ENCODE measurements at places on chromosomes 3 and 15. TPM values are rescaled to one million over a fixed set of nuclear protein-coding genes. Genes with fewer than 3 reads are reported as not detected.
A peak's percentile ranks its signal among the peaks of the same experiment; 100 is the strongest.

The CHRNA5 gene
- total RNA-seq, result 2.7 TPM

The GPR149 gene
- not detected for total RNA-seq

The WDR5B gene
- 4.5 TPM for total RNA-seq

The GOLGA8J gene
- 0.34 TPM for total RNA-seq

The ITIH1 gene
- total RNA-seq, result not detected

The CHRNA7 gene
- 0.55 TPM for total RNA-seq

The PCBP4 gene
- 16.1 TPM for total RNA-seq

The OPA1 gene
- 61.3 TPM for total RNA-seq

The ELL3 gene
- 3.1 TPM for total RNA-seq

The LRRC49 gene
- total RNA-seq, result not detected

The CPEB1 gene
- 0.29 TPM for total RNA-seq

The PCLAF gene
- total RNA-seq, result 153 TPM

DNA sequence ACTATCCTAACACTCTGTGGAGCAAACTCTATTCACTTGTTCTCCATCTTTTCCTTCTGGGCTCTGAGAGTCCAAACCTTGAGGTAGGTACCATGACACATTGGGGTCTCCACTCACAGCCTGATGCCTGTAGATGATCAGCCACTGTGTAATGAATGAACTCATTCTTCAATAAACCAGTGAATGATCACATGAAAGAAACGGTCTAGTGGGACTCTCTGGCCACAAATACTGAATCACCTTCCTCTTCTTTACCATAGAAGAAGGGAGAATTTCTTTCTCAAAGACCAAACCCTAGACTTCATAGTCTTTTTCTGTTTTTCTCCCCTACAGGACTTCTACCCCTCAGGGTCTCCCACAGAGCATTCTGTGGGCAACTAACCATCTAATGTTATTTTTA lies 20.5 kb upstream of the ABHD2 start:
- H3K27me3 ChIP-seq, result peaks cover 3% of the 10 kb centered on the region
- peaks cover 11% of the 10 kb centered on the region for H3K36me3 ChIP-seq
- peaks cover 14% of the 10 kb centered on the region for H3K4me1 ChIP-seq
- DNase-seq, result no peak
- peak overlapping the region; percentile 8 for H3K27ac ChIP-seq

GRCh38 chr15:44711743-44712345 lies 527 bp downstream of the B2M start:
- peak overlapping the region; percentile 99 for H3K4me3 ChIP-seq
- H3K27me3 ChIP-seq, result no peaks in the 10 kb centered on the region
- DNase-seq, result peak; percentile 73
- H3K4me1 ChIP-seq, result peaks cover 42% of the 10 kb centered on the region

- no peaks in the 10 kb centered on the region for H3K36me3 ChIP-seq
- no peaks in the 10 kb centered on the region for H3K27me3 ChIP-seq
Observed at GRCh38 chr3:32366638-32367397, 24.8 kb upstream of the CMTM7 start.

GRCh38 chr3:187714404-187714979 lies 12.1 kb upstream of the RTP2 start:
- DNase-seq, result peak; percentile 82
- peaks cover 13% of the 10 kb centered on the region for H3K4me1 ChIP-seq
- no peaks in the 10 kb centered on the region for H3K36me3 ChIP-seq
- no peak overlapping the region for H3K27ac ChIP-seq
- peaks cover 4% of the 10 kb centered on the region for H3K27me3 ChIP-seq

GRCh38 chr15:101646672-101647071 lies 5.5 kb downstream of the TM2D3 start:
- no peak overlapping the region for H3K27ac ChIP-seq
- no peak for DNase-seq
- H3K4me3 ChIP-seq, result no peak overlapping the region
- peaks cover 34% of the 10 kb centered on the region for H3K4me1 ChIP-seq
- peaks cover 62% of the 10 kb centered on the region for H3K36me3 ChIP-seq

GRCh38 chr15:40136470-40137302 lies 24.2 kb upstream of the BUB1B start:
- peaks cover 2% of the 10 kb centered on the region for H3K27me3 ChIP-seq
- no peaks in the 10 kb centered on the region for H3K4me1 ChIP-seq
- no peaks in the 10 kb centered on the region for H3K36me3 ChIP-seq
- H3K27ac ChIP-seq, result no peak overlapping the region
- H3K4me3 ChIP-seq, result no peak overlapping the region

DNA sequence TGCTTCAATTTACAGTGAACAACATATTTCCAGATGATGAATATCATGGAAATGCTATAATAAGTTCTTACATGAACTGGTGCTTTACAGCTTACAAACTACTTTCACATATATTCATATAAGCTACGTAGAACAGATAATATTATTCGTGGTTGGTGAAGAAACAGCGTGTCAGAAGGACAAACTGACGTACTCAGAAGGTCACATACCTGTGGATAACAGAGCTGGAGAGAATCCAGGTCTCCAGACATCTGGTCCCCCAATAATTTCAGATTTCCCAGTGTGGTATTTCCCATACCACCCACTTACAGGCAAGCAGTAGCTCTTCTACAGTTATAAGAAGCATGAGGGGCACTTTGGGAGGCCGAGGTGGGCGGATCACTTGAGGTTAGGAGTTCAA lies 156.6 kb downstream of the PLD1 start:
- no peaks in the 10 kb centered on the region for H3K36me3 ChIP-seq
- H3K27ac ChIP-seq, result no peak overlapping the region
- peaks cover 4% of the 10 kb centered on the region for H3K27me3 ChIP-seq

- DNase-seq, result no peak
- no peak overlapping the region for H3K27ac ChIP-seq
- H3K4me1 ChIP-seq, result no peaks in the 10 kb centered on the region
- no peak overlapping the region for H3K4me3 ChIP-seq
- H3K27me3 ChIP-seq, result no peaks in the 10 kb centered on the region
Observed at GRCh38 chr3:119817583-119818363, 35.9 kb downstream of the NR1I2 start.

DNA sequence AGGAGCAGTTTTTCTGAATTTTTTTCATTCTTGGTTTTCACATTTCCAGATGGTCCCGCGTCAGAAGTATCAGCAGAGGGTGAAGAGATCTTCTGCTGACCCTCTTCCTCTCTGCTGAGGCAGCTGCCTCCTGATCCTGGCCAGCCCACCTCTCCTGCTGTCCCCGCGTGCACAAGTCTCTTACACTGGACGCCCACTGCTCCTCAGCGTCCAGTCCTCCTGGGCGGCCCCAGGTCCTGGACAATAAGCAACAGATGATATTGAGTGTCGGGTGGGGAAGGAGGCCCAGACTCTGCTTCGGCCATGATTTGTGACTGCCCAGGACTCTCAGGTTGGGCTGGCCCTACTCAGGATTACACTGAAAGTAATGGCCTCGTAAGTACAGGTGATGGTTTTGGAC lies 50.1 kb downstream of the KLHL25 start:
- H3K4me3 ChIP-seq, result no peak overlapping the region
- H3K27me3 ChIP-seq, result no peaks in the 10 kb centered on the region
- H3K36me3 ChIP-seq, result peaks cover 58% of the 10 kb centered on the region
- no peaks in the 10 kb centered on the region for H3K4me1 ChIP-seq
- H3K27ac ChIP-seq, result no peak overlapping the region

GRCh38 chr15:38864827-38865581 lies 300.4 kb upstream of the RASGRP1 start:
- peaks cover 7% of the 10 kb centered on the region for H3K27me3 ChIP-seq
- no peak overlapping the region for H3K27ac ChIP-seq
- DNase-seq, result no peak
- no peak overlapping the region for H3K4me3 ChIP-seq
- H3K36me3 ChIP-seq, result no peaks in the 10 kb centered on the region

- H3K4me1 ChIP-seq, result no peaks in the 10 kb centered on the region
- DNase-seq, result no peak
- no peaks in the 10 kb centered on the region for H3K36me3 ChIP-seq
- no peak overlapping the region for H3K27ac ChIP-seq
- no peak overlapping the region for H3K4me3 ChIP-seq
- peaks cover 5% of the 10 kb centered on the region for H3K27me3 ChIP-seq
Observed at GRCh38 chr15:48627260-48627940, 18.1 kb downstream of the FBN1 start.

- peaks cover 46% of the 10 kb centered on the region for H3K36me3 ChIP-seq
- no peaks in the 10 kb centered on the region for H3K27me3 ChIP-seq
- H3K4me1 ChIP-seq, result peaks cover 62% of the 10 kb centered on the region
- DNase-seq, result peak; percentile 61
Observed at GRCh38 chr3:4722103-4722502, 229.0 kb downstream of the ITPR1 start.

DNA sequence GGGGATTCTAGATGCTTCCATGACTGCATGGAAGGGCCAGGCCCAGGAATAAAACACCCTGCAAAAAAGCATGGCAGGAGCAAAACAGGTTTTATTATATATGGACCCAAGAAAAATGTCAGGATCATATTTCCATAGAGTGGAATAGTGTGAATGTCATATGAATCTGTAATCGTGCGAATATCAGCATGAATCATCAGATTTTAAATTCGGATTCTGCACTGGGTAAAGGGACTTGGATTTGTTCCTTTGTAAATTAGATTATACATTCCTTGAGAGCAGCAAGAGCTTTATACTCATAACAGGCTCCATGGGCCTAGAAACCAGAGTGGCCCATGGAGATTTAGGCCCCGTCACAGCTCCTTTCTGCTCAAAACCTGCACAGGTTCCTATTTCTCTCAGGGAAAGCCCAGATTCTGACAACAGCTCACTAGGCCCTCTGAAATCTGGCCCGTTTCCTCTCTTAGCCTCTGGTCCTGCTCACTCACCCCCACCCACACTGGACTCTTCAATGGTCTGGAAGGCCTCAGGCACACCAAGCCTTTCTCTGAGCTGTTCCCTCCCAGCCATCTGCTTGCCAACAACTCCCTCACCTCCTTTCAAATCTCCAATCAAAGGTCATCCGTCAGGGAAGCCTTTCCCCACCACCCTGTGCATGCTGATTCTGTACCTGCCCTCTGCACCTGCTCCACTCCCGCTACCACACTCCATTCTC lies 76.0 kb downstream of the FEM1B start:
- H3K4me3 ChIP-seq, result no peak overlapping the region
- no peak for DNase-seq
- no peak overlapping the region for H3K27ac ChIP-seq
- H3K27me3 ChIP-seq, result peaks cover 4% of the 10 kb centered on the region
- peaks cover 12% of the 10 kb centered on the region for H3K36me3 ChIP-seq
- peaks cover 32% of the 10 kb centered on the region for H3K4me1 ChIP-seq

DNA sequence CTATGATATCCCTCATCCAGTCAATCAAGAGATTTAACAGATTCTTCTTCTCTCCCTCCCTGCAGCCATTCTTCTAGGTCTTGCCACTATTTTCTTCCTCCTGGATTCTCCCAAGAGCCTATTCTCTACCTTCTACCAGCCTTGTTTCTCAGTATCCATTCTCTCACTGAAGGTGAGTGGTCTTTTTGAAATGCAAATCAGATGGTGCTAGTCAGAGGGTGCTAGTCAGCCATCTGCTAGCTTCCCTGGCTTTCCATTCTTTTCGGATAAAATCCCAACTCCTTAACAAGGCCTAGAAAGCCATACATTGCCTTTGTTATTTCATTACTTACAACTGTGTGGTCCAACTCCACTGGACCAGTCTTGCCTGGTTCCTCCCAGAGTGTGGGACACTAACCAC lies 734.3 kb upstream of the CFAP20DC start:
- peak overlapping the region; percentile 4 for H3K4me3 ChIP-seq
- H3K27ac ChIP-seq, result peak overlapping the region; percentile 81
- DNase-seq, result no peak
- peaks cover 41% of the 10 kb centered on the region for H3K4me1 ChIP-seq
